Thoracic aorta (tissue), 2 donors: ENCODE measurements at places on chromosomes 6 and 20.

GRCh38 chr6:26330859-26331217, 34.2 kb upstream of the BTN3A2 start:
- DNase-seq, result no peak

GRCh38 chr6:19719691-19720128, 117.5 kb upstream of the ID4 start:
- DNase-seq, result no peak

- DNase-seq, result no peak
Measured at GRCh38 chr20:34515484-34516246, 557 bp upstream of the DYNLRB1 start.

DNA sequence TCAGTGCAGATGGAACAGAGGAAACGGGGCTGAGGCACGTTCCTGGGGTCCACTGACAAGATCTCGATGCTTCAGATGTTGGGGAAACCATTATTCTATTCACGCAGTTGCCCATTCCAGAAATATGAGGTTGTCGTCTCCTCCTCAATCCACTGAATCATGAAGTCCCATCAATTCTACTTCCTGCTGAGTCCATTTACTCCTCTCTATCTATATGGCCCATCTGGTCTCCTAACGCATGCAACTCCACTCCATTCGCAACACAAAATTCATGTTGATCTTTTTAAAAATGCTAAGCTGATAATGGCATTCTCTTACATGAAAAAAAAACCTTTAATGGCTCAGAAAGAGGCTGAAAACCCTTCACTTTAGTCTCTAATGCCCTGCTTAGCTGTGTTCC, 37.5 kb downstream of the MAP3K5 start:
- no peak for DNase-seq

GRCh38 chr6:33623895-33624381, 2.8 kb downstream of the ITPR3 start:
- DNase-seq, result no peak
